Iris pigment epithelial cell (primary cell): ENCODE measurements at places on chromosomes 2 and 18.

- no peak for DNase-seq
These were observed 297.5 kb upstream of the RGPD4 start for GRCh38 chr2:107529146-107529545.

DNA sequence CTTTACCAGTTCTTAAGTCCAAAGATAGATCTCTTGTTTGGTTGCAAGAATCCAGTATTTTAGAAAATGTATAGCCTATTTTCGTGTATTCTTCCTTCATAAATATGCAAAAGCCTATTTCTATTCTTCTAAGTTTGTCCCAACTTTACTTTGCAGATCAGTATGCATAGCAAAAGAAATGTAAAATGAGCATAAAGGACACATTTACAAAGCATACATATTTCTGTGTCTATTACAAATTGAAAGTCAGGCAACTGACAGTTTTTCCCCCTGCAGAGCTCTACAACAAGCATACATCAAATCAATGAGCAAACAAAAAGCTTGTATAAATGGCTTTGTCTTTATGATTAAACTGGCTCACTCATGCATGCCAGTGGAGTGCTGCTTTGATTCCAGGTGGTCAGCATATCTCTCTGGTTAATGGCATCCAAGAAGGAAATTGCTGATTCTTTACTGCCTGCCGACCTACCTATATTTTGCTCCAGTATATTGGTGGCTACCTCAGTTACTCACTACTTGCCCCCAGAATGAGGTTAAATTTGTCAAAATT is 10.0 kb upstream of the VPS54 start:
- no peak for DNase-seq

DNA sequence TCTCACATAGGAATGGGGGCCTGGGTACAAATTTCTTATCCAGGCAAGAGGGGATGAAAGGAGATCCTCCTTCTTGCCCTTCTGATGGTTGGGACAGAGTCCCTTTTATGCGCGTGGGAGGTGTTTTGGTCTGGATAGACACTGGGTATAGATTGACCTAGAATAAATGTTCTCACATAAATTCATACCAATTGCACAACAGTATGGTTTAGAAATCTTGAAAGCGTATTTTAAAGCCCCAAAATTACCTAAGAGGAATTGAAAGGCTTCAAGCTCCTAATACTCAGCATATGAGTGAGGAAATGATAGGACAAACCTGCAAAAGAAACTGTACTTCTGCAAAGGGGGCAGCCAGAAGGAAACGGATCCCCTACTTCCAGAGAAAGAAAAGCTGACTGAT is 2.6 kb upstream of the BCL2 start:
- DNase-seq, result peak; percentile 26

DNA sequence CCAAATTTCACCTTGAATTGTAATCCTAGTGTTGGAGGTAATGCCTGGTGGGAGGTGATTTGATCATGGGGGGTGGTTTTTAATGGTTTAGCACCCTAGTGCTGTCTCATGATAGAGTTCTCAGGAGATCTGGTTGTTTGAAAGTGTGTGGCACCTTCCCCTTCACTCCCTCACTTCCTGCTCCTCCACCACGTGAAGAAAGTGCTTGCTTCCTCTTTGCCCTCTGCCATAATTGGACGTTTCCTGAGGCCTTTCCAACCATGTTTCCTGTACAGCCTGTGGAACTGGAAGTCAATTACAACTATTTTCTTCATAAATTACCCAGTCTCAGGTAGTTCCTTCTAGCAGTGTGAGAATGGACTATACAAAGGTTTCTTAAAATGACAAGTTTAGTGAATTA is 251.8 kb upstream of the NETO1 start:
- no peak for DNase-seq

GRCh38 chr2:41994233-41994637 is 53.6 kb upstream of the PKDCC start:
- peak; percentile 69 for DNase-seq

DNA sequence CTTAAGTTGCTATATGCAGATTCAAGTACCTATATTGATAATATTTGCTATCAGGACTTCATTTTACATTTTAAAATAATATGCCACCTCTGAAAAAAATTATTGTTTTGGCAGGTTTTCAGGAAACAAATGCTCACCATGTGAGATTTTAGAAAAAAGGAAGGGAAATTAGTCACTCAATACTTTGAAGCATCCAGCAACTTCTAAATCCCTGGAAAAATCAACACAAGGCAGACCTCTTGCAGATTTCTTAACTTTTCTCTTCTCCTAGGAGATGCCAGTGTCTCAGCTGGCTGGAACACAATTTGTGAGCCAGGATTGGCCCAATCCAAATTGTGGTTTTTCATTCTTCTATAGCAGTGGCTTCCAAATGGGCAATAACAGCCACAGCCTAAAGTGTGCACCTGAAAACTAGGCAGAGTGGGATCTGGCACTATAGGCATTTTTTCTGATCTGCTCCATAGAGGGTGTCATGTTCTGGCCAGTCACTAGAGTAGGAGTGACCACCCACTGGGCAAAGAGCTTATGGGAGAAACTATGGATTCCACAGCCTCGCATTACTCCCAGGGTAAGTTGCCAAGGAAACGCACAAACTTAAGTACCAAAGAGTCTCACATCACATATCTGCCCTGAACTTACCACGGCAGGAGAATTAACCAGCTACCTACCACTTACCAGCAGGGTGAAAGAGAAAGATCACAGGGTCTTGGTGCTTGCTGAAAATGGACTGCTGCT is 28.1 kb upstream of the THOC1 start:
- DNase-seq, result peak; percentile 30

DNA sequence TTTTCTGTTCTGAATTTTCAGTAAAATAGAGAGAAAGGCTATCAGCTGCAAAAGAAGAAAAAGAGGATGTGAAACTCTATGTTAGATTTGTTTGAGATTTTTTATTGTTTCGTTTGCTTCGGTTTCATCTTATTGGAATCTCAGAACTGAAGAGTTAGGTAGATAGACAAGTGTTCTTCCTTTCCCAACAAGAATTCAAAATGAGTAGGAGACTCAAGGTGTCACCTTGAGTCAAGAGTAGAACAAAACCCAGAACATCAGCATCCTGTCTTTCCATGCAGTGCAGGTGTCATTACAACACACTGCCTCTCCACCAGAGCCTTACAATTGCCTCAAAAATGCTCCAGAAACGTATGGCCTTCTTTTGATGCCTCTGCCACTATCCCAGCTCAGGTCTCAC is 21.1 kb downstream of the NBAS start:
- no peak for DNase-seq

DNA sequence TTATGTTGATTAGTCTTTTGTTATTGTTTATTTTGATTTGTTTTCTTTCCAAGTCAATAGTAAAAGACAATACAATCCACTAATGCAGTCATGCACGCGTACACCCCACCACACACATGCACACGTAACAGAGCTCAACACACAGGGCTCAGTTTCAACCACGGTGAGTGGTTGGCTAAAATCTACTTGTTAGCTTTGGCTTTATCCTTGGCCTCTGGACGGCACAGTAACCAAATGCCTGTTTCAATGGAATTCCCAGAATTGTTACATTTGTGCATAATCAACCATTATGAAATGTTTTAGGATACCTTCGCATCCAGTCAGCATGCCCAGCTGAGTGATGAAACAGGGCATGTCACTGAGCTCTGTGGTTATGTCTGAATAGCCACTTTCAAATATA is 53.2 kb downstream of the NYAP2 start:
- peak; percentile 58 for DNase-seq

DNA sequence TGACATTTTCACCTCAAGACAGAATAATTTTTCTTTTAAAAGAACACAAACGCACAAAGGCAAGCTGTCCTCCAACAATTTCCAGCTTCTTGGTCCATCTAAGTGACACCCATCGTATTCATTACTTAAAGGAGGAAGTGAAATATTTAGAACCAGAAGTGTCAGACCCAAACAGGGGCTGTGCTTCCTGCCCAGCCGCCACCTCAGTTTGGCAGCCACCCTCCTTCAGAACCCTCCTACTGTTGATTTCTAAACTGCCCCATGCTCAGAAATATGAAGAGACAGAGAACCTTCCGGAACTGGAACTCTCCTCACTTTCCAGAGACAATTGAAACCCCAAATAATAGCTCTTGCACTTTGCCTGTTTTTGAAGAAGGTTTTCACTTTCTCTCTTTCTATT is 734.8 kb upstream of the SALL3 start:
- DNase-seq, result no peak

DNA sequence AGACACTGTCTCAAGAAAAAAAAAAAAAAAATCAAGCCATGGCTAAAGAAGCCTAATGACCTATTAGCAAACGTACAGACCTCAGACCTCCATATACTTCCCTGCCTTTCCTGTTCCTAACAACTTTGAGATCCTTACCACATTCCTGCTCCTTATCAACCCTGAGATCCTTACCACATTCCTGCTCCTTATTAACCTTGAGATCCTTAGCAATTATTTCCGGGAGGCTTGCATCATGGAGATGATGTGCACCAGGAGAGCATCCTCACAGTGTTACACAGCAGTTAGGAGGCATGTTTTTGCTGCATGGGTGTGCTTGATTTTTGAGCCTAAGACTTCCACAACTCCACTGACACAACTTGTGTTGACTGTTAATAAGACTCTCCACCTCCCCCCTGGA is 54.6 kb upstream of the RASGRP3 start:
- DNase-seq, result no peak

GRCh38 chr2:204386668-204387067 is 158.6 kb upstream of the PARD3B start:
- DNase-seq, result no peak

- DNase-seq, result no peak
These were observed 434.4 kb downstream of the HRH4 start for GRCh38 chr18:24894880-24895279.

GRCh38 chr2:78546843-78547242 is 478.7 kb upstream of the REG3G start:
- no peak for DNase-seq

DNA sequence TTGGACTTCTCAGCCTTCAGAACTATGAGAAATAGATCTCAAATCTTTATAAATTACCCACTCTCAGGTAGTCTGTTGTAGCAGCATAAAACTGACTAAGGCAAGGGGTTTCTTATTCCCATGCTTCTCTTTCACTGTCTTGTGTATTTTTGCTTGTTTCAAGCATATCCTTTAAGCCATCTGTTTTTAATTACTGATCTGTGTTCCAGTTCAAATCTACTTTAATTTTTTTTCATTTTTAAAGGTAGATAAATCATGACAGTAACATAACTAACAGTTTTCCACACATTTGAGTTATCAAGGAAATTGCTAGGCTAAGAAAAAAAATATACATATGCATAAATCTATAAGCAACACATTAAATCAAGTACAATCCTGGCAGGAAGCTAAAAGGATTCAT is 317.9 kb upstream of the TNP1 start:
- DNase-seq, result no peak

DNA sequence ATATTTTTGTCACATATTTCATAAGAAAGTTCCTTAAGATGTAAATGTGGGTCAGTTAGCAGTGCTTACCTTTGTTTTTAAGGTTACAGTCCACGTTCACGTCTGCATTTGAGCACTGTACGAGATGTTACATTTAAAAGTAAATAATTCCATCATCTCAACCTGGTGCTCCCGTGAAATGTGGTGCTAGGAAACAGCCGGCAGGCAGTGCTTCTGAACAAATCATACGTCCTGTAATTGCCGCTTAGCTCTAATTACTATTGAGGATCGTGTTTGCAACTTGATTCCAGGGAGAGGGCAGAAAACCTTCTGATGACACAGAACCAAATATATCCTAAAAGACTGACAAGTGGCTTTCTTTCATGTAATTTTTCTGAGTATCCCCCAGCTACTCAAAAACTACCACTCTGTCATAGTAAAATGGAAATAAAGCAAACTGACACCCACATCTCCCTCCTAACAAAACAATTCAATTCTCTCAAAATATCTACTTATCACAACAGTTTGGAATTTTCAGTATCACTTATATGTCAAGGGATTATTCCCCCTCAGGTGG is 297.8 kb upstream of the SESTD1 start:
- DNase-seq, result no peak

DNA sequence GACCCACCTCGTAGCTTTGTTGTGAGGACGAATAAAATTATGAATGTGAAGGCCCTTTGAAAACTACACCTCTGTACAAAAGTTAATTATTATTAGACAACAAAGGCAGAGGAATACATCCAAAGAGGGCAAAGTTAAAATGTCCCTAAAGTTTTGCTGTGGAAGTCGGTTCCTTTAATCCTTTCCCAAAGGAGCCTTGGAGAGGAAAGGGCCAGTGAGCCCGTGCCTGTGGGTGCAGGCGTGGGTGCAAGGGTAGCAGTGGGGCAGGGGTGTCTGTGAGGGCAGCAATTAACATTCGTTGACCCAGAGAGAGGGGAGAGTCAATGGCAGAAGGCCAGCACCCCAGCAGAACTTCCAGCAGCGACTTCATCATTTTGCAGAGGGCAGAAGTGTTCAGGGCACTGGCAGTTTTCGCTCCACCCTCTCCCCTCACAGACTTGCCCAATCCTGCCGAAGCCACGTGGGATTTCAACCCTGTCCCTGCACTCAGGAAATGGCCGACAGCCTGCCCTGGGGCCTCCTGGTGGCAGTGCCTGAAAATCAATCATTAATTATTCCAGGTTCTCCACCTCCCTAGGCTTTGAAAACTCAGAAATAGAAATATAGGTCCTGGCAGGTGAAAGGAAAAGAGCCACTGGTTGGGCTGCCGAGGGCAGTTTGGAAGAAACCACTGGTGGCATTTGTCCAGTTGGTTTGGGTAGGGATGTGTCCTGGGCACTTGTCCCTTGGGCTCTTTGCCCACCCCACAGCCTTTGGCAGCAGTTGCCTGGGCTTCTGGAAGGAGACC is 4.2 kb upstream of the PAX8 start:
- no peak for DNase-seq

- DNase-seq, result no peak
These were observed 92.4 kb upstream of the RASGRP3 start for GRCh38 chr2:33383855-33384598.

DNA sequence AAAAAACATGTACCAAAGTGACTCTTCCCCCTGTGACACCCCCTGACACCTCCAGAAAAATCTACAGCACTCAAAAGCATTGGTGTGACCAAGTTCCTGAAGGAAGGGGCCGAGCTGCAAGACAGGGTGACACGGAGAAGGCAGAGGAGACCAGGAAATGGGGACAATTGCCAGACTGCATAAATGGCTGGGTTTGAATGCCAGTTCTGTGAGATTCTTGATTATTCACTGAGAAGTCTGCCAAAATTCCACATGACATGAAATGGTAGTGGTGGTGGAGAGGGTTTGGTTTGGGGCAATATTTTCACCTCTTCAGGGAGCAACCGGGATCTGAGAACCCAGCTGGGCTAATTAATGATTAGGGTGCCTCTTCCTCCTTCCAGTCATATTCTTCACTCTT is 178.5 kb downstream of the ARL4C start:
- no peak for DNase-seq

DNA sequence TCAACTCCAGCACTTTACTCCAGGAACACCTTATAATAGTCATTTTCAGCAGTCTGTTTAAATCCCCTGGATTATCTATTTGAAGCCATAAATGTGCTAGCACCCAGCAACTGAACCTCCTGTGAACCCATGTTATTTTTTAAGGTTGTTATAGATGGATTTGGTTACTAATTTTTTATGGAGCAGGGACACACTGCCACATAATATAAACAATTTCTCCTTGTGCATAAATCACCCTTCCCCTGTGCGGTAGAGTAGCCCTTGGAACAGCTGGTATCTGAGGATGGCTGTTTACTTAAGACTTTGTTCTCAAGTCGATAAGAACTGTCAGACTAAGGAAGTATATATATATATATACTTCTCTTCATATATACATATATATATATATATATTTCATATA is 367.4 kb downstream of the EPHA4 start:
- DNase-seq, result no peak
